Stimulated activated CD8-positive, alpha-beta memory T cell treated with anti-CD3 and anti-CD28 coated beads, Interleukin-4, amount 100 ng/mL, for 1 hour (primary cell): ENCODE measurements at places on chromosomes 5 and 9.

DNA sequence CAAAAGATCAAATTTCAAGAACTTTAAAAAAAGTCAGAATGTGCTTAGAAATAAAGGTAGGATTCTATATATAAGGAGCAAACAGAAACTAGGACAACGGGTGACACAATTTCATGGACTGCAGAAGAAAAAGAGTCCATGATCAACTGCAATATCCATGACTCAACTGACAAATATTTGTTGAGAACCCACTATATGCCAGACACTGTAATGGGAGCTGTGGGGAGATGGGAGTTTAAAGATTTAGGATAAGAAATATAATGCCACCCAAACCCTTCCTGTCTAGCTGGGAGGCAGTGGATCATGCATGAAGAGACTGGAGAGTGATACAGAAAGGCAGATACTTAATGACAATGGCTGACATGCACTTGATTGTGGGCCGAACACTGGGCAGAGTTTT lies 27.6 kb upstream of the CCDC112 start:
- DNase-seq: no peak

GRCh38 chr5:142104491-142104890 lies 4.1 kb upstream of the NDFIP1 start:
- no peak for DNase-seq

DNA sequence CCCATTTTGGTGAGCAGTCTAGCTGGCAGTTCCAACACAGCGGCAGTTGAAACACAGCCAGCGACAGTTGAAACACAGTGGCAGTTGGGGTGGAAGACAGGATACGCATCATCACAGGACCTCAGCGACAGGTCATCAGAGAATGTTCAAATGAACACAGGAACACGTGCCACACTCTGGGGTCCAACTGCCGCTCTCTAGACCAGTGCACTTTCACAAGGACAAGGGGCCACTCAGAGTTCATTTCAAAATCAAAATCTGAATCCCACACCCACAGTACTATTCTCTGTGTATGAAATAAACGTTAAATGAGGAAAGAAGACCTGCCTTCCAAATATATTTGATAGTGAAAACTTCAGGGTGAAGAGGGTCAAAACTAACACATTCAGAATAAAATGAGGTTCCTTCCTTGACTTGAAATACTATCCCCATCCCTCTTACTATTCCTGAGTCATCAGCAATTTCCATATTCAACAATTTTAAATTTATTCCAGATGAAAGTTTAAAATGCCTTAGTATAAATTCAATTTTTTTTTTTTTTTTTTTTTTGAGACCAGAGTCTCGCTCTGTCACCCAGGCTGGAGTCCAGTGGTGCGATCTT lies 53.0 kb upstream of the SIMC1 start:
- no peak for DNase-seq

GRCh38 chr9:97857606-97858392 lies 4.8 kb downstream of the FOXE1 start:
- DNase-seq: no peak

- no peak for DNase-seq
Measured at GRCh38 chr9:3931996-3932906, 367.6 kb downstream of the GLIS3 start.

DNA sequence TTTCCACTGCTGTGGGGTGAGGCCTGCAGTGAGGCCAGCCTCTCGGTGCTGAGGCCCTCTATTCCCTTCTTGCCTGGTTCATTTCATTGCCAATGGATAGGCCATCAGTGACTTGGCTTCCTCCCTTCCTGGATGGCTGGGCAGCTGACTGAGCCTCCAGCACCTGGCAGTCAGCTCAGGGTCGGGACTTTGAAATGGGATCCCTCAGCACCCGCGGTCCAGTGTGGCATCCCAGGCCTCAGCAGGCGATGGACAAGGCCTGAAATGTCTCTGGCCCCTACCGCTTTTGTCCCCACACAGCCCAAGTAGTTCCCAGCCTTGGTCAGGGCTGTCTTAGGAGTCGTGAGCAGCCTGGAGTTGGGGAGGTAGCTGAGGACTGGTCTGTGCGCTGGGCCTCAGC lies 17.2 kb downstream of the NDST1 start:
- no peak for DNase-seq

- no peak for DNase-seq
Measured at GRCh38 chr5:67205981-67206380, 9.4 kb upstream of the CD180 start.

- DNase-seq: no peak
Measured at GRCh38 chr5:64788156-64788555, 19.4 kb downstream of the CWC27 start.

DNA sequence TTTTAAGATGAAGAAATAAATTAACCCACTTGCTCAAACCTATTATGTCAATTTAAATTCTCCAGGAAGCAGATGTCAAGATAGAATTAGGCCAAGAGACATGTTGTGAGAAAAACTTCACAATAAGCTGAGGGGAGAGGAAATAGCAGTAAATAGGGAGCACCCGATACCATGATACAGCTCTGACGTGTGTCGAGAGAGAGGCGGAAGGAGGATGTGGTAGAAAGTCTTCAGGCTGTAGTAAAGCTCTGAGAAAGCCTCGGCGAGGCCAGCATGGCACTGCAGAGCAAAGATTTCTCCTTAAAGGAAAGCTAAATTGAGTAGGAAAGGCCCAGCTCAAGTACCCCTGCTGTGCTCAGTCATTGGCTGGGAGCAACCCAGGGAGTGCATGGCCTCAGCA lies 6.0 kb upstream of the PUM3 start:
- DNase-seq: no peak

DNA sequence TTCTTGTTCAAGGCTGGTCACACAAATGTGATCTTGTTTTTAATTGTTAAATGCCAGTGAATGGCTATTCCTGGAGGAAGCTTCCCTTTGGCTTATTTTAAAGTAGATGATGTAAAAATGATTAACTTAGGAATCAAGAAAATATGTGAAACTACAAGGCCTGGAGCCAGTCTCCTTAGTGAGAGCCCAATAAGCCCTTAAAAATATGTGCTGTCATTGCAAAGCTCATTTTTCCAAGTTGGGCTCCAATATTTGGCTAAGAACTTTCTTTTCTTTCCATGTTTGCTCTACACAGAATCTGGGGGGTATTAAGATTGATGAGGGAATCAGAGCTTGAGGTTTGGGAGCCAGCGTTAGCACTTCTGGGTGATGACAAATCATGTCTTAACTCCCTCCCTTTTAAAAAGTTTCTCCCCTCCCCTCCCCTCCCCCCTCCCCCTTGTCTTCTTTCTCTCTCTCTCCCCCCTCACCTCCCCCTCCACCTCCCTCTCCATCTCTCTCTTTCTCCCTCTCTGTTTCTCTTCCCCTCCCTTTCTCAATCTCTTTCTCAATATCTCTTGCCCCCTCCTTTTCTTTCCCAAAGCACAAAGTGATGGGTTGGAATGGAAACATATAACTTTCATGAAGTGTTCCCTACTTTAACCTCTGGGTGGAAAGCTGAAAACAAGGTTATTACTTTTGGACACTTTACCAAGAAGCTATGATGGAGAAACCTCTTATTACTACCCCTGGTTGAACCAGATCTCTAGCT lies 86.0 kb downstream of the FBXL7 start:
- no peak for DNase-seq

DNA sequence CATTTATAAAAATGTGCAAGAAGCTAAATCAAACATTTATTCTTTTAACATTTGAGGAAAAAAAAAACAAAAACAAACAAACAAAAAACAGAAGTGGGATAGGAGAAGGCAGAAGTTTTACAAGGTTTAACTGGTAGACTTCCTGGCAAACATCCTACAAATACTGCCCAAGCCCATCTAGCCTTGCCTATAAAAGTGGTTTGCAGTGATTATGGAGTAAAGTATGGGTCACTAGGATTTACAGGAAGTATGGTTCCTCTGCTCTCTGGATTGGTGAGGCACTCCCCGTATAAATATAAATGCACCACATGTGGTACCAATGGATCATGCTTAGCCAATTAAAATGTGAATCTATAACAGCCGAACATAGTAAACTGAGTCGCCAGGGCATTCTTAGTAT lies 291.9 kb downstream of the EDIL3 start:
- DNase-seq: no peak

GRCh38 chr5:166624573-166624972 lies 1666.9 kb upstream of the WWC1 start:
- no peak for DNase-seq

GRCh38 chr5:6633469-6634245 lies 417 bp downstream of the SRD5A1 start:
- no peak for DNase-seq

GRCh38 chr9:4799775-4800174 lies 7.0 kb downstream of the RCL1 start:
- DNase-seq: no peak

DNA sequence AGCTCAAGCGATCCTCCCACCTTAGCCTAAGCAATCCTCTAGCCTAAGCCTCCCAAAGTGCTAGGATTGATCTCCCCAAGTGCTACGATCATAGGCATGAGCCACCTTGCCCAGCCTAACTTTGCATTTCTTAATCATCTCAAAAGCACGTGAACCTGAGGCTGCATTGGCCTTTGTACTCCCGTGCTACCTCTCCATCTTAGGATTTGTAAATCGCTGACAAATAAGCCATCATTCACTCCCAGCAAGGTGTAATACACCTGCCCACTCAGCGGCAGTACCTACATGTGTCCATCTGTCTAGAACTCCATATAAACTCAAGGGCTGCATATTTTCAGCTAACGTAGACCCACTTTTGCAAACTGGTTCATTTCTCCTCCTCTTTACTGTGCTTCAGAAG lies 2.8 kb downstream of the ANKH start:
- DNase-seq: no peak

GRCh38 chr9:95936579-95937075 lies 61.1 kb downstream of the ERCC6L2 start:
- DNase-seq: no peak

DNA sequence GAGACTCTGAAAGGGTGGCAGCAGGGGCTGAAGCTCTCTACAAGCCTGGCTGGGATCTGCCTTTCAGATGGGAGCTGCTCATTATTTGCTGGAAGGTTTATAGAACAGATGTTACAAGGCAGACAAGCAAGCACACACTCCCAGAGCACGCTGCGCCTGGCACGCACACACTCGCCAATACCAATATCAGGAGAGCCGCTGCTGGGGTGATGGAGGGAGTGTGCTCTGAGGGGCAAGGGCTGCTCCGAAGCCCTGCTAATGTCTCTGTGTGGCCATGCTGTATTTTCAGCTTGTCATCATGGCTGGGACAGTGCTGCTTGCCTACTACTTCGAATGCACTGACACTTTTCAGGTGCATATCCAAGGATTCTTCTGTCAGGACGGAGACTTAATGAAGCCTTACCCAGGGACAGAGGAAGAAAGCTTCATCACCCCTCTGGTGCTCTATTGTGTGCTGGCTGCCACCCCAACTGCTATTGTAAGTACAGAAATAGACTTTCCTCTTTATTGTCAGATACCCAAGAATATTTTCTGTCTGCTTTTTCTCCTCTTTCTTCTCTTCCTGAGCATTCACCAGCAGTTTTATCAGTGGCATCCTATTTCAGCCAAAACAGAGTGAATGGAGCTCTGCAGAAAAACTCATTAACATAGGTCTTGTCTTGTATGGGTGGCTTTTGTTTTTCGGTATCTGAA lies 115.1 kb downstream of the BAAT start:
- no peak for DNase-seq

GRCh38 chr9:35510754-35511428 lies 21.0 kb downstream of the RUSC2 start:
- no peak for DNase-seq

DNA sequence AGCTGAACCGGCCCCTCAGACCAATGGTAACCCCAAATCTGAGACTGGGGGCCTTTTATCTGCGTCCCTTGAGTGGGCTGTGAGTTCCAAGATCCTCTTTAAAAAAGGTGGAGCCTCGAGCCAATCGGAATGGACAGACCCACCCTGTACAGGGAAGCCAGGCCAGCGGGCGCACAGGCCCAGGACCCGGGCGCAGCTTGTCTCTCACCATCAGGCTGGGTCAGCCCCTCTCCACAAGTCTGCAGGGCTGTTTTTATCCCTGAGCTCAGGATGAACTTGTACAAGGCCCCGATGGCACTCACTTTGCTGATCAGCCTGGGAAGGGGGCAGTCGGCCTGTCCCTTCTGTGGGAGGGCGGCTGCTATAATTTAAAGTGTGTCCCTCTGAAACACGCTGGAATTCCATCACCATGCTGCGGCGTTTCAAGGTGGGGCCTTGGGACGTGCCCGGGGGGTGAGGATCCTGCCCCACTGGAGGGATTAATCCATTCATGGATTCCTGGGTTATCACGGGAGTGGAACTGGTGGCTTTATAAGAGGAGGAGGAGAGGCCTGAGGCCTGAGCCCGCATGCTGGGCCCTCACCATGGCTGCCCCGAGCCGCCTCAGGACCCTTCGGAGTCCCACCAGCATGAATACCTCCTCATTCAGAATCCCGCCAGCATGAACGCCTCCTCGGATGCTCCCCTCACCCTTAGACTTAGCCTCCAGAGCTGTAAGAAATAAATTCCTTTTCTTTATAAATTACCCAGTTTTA lies 14.1 kb downstream of the EXD3 start:
- no peak for DNase-seq

GRCh38 chr5:125169396-125169795 lies 423.0 kb upstream of the ZNF608 start:
- DNase-seq: no peak

DNA sequence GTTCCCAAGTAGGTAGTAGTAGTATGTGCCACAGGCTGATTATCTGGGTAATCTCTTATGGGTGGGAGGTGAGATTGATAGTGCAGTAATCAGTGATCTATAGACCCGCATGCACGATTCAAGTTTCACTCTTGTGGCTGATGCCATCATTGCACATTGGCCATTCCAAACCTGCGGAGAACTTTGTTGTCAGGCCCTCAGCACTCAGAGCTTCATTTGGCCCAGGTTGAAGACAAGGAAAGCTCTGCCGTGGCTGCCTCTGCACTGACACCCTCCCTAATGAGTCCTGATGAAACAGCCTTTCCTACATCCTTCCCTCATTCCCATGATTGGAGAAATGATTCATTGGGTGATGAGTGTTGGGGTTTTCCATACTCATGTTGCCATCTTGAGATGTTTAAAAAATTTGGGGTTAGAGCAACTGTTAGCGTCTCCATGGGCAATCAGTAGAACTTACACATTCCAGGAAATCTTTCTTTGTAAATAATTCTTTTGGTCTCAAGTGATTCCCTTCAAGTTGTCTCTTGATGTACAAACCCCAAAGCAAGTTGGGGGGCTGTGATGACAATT lies 22.9 kb downstream of the PROP1 start:
- DNase-seq: no peak

- DNase-seq: no peak
Measured at GRCh38 chr5:1707467-1707866, 92.2 kb downstream of the MRPL36 start.

DNA sequence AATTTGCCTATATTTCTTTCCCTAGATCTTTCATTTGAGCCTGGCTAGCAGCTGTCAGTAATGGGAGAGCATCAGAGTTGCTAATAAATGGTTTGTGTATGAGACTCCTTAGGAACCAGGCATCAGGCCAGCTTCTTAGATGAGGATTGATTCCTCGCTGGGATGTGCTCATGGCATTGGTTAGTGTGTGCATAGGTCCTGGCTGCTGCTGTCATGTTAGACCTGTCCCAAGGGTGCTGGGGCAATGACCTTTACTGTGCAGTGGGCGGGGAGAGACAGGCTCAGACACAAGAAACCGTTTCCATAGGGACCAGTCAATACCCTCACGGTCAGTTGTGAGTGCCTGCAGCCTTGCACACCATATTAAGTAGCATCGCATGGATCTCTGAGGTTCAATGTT lies 112.3 kb upstream of the NR3C1 start:
- no peak for DNase-seq
